ENCODE measurements at places on chromosomes 1 and 21.
A peak's percentile ranks its signal among the peaks of the same experiment; 100 is the strongest.

GRCh38 chr1:230061801-230062200, 5.2 kb upstream of the GALNT2 start:
- DNase-seq = no peak

GRCh38 chr1:2564815-2565374, 8.7 kb downstream of the TNFRSF14 start:
- no peak for DNase-seq

DNA sequence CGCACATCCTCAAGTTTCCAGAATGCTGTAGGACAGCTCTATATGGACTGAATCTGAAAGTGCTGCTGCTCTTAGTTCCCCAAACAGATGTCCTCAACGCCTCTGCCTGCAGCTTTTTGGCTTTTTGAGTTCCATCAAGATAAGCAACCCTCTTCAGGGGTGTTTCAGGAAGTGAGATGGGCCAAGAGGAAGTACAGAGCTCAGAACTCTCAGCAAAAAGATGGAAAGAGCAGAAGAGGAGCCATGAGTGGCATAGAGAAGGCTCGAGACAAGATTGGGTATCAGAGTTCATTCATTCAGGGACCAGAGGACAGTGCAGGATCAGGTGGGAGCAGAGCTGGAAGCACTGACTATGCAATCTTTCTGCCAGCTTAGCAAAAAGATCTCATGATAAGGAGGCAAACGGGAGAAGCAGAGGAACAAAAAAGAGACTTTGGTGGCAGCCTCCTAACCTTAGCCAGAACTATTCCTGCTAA, at the start of the genes ADORA3 and TMIGD3:
TSS of gene ADORA3 (minus strand) at position 49 of the 476 bp plus-strand sequence. CDS start 279 bp downstream, outside the sequence.
TSS of gene TMIGD3 (minus strand) at position 49 of the 476 bp plus-strand sequence. CDS start 279 bp downstream, outside the sequence.
- DNase-seq = no peak

DNA sequence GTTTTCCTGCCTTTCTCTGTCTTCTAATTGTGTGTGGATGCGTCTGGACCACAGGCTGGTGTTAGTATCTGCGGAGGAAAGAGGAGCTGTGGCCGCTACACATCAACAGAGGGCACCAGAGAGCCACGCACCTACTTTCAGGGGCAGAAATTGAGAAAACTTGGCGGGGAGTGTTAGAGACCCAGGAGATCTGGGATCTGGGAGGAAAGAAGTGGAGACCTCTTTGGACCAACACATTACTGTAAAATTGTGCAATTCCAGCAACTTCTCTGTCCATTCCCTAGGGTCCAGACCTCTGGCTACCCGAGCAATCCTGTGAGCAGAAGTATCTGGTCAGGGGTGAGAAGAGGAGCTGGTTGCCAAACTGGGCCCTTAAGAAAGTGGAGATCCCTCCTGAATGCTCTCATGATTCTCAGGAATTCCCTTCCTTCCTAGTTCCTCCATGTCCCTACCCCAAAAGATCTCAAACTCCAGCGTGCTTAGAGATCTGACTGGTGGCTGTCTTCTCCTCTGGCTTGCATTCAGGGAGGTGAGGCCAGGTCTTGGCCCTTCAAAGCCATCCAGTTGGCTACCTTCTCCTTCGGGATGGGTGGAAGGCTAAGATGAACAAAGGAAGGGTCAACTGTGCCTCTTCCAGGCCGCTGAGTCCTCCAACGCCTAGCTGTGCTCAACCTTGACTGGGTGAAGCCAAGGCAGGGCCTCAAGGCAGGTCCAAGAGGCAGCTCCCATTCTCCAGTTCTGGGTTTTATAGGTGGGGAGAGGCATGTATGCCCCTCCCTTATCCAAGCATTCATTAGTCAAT, 1.2 kb upstream of the KIRREL1 start:
- DNase-seq = peak; percentile 32

- DNase-seq = no peak
Observed at GRCh38 chr21:42269386-42269785, 45.8 kb downstream of the TFF3 start.

DNA sequence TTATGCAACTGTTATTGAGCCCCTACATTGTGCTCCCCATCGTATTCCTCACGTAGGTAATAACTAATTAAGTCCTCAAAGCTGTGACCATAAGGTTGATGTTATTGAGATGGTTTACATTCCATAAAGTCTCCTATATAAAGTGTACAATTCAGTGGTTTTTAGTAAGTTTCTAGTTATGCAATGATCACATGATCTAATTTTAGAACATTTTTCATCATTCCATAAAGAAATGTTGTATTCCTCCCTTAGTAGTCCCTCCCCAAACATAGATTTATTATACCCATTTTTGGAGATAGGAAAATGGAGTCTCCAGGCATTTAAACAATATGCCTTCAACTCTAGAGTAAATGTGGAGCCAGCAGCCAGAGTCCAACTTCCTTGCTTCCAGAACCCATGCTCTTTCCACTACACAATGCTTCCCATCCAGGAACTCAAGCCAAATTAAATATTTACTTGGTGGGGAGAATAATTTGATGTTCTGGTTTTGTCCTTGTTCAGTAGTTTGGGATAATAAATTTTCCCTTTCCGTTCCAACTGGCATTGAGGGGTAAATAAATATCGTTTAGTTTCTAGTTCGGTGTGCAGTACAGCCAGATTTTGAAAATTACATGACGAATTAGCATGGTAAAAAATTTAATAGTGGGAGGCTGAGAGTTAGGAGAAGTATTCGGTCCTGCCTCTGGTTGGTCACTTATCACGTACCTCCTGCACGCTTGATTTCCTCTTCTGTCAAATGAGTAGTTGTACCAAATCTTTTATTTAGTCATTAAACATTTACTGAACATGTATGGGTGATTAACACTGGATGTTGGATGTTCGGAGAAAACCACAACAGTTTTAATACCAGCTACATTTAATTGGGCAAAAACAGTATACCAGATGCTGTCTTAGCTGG, 66.3 kb downstream of the CACHD1 start:
- DNase-seq = no peak

GRCh38 chr1:91763252-91763651, 122.7 kb downstream of the TGFBR3 start:
- no peak for DNase-seq

- no peak for DNase-seq
Observed at GRCh38 chr21:25179116-25179515, 428.2 kb downstream of the MRPL39 start.

- peak; percentile 5 for DNase-seq
Observed at GRCh38 chr1:199551967-199552565, 475.4 kb upstream of the NR5A2 start.
